ENCODE measurements at places on chromosomes 12 and 14. TPM values are rescaled to one million over a fixed set of nuclear protein-coding genes. Genes with fewer than 3 reads are reported as not detected.

GRCh38 chr12:63038713-63039100 is 103.8 kb upstream of the PPM1H start:
- DNase-seq: no peak

- no peak for DNase-seq
These were observed 51.1 kb downstream of the BRMS1L start for GRCh38 chr14:35877276-35877675.

Gene KRT5
- polyA plus RNA-seq: 0.31 TPM

DNA sequence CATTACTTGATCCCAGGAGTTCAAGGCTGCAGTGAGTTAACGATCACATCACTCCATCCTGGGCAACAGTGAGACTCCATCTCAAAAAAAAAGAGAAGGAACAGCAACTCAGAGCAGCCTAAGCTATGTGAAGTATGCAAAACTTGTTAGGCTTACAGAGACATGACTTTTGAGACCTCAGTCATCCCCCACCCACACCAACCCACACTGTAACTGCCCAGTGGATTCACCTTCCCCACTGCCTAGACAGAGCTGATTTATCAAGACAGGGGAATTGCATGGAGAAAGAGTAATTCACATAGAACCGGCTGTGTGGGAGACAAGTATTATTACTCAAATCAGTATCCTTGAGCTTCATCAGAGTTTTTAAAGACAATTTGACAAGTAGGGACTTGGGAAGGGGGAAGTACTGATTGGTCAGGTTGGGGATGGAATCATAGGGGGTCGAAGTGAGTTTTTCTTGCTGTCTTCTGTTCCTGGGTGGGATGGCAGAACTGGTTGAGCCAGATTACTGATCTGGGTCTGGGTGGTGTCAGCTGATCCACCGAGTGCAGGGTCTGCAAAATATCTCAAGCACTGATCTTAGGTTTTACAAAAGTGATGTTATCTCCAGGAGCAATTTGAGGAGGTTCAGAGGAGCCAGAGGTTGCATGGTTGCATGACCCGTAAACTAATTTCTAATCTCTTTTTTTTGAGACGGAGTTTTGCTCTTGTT is 6.2 kb upstream of the WDR89 start:
- DNase-seq: no peak

Gene HNF1A
- not detected for polyA plus RNA-seq
